ENCODE measurements at places on chromosomes 12 and 14. TPM values are rescaled to one million over a fixed set of nuclear protein-coding genes. Genes with fewer than 3 reads are reported as not detected.

Gene PLEKHD1
- not detected for total RNA-seq

Gene BCL7A
- total RNA-seq = 4.2 TPM

Gene PROX2
- not detected for total RNA-seq

Gene SEC23A
- total RNA-seq = 295 TPM

Gene KIF5A
- under 0.01 TPM for total RNA-seq

Gene RBP5
- total RNA-seq = not detected

Gene LTA4H
- 62.9 TPM for total RNA-seq

Gene TRPV4
- 1.6 TPM for total RNA-seq

Gene KRT2
- total RNA-seq = not detected

Gene PAH
- total RNA-seq = not detected

Gene APOLD1
- total RNA-seq = 5.2 TPM

Gene SMCO2
- not detected for total RNA-seq

Gene NAV3
- 69.9 TPM for total RNA-seq

Gene RASAL1
- total RNA-seq = not detected

Gene SYNE3
- total RNA-seq = 4.8 TPM

Gene LRP1
- 296 TPM for total RNA-seq

Gene CCDC177
- not detected for total RNA-seq

Gene MOK
- total RNA-seq = 34.9 TPM

Gene TMCC3
- total RNA-seq = 0.11 TPM

Gene AKAP3
- total RNA-seq = 0.22 TPM

Gene EIF2S3B
- 4.9 TPM for total RNA-seq

Gene PDE3A
- 0.43 TPM for total RNA-seq

Gene GPR68
- total RNA-seq = 10.6 TPM

Gene KLRC4
- total RNA-seq = not detected

Gene KRT74
- total RNA-seq = not detected

Gene GPR162
- total RNA-seq = 0.51 TPM

Gene CD163
- total RNA-seq = not detected

Gene TMED10
- 363 TPM for total RNA-seq

Gene KCNA1
- total RNA-seq = not detected

Gene BBOF1
- total RNA-seq = 3.5 TPM

Data from GM23248 (cell line).